ENCODE measurements at places on chromosomes 4 and X.

GRCh38 chr4:6657242-6658208 is 17.0 kb downstream of the MRFAP1 start:
- DNase-seq = no peak

GRCh38 chr4:87050596-87050995 is 115.8 kb downstream of the AFF1 start:
- DNase-seq = no peak

DNA sequence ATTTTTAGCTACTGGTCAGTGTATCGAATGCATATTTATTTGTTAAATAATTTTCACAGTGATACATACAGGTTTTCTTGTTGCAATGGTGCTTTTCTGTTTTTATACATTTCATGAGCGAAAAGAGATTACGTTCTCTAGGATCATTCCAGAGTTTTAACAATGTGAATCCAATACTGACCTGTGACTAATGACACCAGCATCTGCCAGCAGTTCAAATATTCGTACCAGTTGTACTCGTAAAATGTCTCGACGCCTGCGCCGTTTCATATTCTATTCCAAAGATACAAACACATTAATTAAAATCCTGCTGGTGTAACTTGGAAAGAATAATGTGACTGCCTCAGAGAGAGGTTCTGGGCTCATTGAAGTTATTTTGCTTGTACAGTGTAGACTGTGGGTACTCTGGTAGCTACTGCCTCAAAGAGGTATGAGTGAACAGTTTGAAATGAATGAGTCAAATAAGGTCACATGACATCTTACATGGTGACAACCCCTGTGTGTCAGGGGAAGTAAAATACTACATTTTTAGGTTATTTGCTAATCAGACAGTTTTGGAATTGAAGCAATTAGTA is 80.7 kb downstream of the ZAR1 start:
- DNase-seq = no peak

- DNase-seq = no peak
Measured at GRCh38 chr4:59122626-59123025, 2012.4 kb upstream of the IGFBP7 start.

DNA sequence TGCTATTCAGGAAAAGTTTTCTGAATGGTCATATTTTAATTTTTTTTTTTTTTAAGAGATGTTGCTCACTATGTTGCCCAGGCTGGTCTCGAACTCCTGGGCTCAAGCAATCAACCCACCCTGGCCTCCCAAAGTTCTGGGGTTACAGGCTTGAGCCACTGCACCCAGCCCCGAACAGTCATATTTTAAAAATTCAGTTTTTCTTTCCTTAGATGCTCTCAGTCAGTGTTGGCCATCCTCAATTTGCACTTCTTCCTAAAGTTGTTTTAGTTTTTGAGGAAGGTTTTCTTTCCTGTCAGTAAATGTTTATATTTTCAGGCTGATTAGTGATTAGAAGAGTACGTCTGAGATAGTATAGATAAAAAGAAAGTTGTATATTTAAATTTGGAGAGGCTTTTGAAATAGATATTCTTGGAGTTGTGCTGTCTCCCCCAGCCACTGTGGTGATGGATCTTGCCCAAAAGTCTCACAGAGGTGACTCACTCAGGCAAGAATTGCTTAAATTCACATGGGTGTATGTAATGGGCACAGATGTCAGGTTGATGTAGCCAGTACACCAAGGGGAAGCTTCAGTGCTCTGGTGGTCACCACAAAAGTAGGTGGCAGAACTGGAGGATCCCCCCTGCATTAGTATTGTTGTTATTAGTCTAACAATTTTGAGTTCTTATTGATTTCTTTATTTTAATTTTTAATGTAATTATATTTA is 72.2 kb upstream of the ELOVL6 start:
- no peak for DNase-seq

DNA sequence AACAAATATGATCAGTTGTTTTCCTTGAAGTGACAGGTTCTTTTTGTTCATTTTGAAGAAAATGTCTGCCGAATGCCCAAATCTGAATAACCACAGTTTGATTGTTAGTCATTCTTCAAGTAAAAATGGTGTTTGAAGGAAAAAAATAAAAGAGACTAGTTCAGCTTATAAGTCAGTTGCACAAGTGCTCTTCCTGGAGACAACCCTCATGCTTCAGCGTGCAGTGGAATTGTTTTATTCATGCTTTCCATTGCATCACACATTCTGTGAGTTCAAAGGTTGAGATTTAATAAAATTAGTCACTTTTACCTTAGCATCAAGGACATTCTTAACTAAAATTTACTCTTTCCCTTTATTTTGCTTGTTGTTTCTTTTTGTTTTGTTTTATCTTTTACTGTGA is 404.9 kb downstream of the ZNF674 start:
- DNase-seq = no peak

GRCh38 chrX:153687121-153688039 is at the start of gene SLC6A8:
SLC6A8 (plus strand) TSS chrX:153687926; CDS start chrX:153688575, 649 bp downstream.
- peak; percentile 69 for DNase-seq

DNA sequence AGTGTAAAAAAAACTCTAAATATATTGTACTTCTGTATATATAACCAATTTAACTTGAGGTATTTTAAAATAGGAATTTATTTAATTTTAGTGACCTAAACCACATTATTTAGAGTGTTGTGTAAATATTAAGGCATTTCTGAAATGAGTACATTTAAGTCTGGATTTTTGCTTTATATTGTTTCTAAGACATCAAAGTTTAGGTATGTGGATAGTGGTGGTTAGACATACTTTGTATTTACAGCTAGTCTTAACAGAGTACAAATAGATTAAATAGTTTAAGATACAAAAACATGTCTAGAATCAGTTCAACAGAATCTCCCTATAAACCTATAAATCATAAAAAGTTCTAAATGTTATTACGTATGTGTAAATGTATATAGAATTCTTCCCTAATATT is 588.5 kb downstream of the TRIML1 start:
- no peak for DNase-seq

GRCh38 chr4:147617841-147618691 is 869 bp downstream of the TMEM184C start:
- DNase-seq = no peak

DNA sequence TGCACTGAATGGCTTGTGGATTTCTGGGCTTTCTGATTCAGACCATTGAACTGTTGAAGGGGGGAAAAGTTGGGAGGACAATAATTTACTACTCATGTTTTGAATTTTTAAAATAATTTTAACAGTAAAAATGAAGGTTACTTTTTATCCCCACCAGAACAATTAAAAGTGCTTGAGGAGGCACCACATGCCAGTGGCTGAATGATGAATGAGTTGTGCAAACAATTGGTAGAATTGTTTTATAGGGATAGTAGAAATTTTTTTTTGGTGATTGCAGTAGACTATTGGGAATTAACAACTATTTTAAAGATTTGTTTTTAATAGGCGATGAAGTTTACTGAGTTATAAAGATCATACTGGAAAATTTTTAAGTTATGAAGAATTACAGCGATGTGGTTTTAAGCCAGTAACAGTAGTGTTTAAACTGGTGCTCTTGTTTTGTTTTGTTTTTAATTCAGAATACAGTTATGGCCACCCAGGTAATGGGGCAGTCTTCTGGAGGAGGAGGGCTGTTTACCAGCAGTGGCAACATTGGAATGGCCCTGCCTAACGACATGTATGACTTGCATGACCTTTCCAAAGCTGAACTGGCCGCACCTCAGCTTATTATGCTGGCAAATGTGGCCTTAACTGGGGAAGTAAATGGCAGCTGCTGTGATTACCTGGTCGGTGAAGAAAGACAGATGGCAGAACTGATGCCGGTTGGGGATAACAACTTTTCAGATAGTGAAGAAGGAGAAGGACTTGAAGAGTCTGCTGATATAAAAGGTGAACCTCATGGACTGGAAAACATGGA is 2.7 kb downstream of the REST start:
- no peak for DNase-seq

- no peak for DNase-seq
Measured at GRCh38 chr4:54192811-54193210, 36.3 kb upstream of the PDGFRA start.

DNA sequence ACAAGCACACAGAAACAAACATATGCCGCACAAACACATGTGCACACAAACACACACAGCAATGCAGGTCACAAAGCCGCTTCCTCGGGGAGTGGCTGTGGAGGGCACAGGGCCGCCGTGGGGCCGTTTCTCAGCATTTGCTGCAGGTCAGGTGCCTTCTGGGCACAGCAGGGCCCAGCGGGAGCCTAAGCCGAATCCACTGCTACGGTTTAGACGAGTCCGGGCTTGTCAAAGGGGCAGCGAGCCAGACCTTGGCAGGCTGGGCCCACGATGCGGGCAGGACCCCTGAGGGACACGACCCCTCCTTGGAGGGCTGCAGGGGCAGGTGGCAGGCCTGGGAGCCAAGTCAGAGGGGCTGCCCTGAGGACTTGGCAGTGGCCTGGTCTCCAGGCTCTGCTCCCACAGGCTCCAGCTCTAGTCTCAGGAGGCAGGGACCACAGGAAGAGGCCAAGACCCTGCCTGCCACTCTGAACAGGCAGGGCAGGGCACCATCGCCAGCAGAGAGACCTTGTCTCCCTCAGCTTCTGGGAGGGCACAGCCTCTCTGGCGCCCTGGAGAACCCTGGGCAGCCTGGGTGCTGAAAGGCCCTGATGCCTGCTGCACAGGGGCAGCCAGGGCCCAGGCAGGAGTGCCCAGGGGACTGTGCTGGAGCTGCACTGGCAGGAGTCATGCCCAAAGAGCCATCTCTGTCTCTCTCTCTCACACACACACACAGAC is 5.5 kb upstream of the ATP2B3 start:
- no peak for DNase-seq

GRCh38 chr4:20641976-20642375 is 58.3 kb upstream of the PACRGL start:
- no peak for DNase-seq

- no peak for DNase-seq
Measured at GRCh38 chr4:74772106-74772505, 22.2 kb downstream of the BTC start.

GRCh38 chrX:97009391-97009790 is 125.7 kb downstream of the RPA4 start:
- DNase-seq = no peak

GRCh38 chr4:41611881-41612871 is 74.2 kb downstream of the LIMCH1 start:
- no peak for DNase-seq

DNA sequence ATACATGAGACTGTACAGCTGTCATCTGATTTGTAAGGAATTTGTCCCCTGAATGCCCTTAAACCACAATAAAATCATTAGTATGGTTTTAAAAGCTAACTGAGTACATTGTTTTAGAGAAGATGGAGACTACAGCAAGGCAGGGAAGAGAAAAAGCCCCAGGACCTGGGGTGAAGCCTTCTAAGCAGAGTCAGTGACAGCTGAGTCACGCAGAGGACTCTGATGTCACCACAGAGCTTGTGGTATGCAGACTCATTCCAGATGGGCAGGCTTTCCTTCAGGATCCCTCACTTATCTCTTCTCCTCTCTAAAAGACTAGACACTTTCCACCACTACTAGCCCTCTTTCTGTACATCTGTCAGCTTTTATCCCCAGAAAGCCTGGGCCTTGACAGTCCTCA is 97.1 kb upstream of the ATOH1 start:
- DNase-seq = no peak

GRCh38 chr4:68724426-68724825 is 54.0 kb upstream of the UGT2B15 start:
- no peak for DNase-seq

DNA sequence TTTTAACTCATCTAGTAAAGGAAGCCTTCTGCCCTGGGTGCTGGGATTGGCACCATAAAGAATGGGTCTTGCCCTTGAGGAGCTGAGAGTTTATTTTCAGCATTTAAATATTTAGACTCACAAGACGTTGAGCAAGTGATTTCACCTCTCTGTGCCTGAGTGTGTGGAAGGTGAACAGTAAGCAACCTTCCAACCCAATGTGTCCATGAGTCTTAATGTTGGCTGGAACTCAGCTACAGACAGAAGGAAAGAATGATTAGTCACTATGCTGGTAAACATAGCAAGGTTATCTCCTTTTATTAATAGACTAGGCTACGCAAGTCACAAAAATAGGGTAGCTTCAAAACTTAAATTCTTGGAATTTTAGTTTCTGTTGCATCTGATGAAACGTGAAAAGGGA is 277.4 kb upstream of the GATB start:
- no peak for DNase-seq

GRCh38 chr4:4613126-4613465 is 71.2 kb upstream of the STX18 start:
- DNase-seq = no peak

DNA sequence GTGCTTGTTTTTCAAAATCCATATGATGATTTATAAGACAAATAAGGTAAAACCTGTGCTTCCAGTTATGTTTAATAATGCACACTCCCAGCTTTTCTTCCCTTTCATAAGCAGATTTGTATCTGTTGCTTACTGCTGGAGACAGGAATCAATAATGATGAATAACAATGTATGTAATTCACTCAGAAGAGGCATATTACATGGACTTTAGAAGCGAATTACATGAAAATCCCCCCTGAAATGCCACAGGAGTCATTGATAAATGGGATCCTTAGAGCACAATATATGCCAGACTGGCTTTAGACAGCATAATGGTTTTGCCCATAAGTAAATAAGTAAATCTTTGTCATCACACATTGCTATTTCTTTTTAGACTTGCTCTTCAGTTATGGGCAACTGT is 892.3 kb downstream of the CCSER1 start:
- DNase-seq = no peak

DNA sequence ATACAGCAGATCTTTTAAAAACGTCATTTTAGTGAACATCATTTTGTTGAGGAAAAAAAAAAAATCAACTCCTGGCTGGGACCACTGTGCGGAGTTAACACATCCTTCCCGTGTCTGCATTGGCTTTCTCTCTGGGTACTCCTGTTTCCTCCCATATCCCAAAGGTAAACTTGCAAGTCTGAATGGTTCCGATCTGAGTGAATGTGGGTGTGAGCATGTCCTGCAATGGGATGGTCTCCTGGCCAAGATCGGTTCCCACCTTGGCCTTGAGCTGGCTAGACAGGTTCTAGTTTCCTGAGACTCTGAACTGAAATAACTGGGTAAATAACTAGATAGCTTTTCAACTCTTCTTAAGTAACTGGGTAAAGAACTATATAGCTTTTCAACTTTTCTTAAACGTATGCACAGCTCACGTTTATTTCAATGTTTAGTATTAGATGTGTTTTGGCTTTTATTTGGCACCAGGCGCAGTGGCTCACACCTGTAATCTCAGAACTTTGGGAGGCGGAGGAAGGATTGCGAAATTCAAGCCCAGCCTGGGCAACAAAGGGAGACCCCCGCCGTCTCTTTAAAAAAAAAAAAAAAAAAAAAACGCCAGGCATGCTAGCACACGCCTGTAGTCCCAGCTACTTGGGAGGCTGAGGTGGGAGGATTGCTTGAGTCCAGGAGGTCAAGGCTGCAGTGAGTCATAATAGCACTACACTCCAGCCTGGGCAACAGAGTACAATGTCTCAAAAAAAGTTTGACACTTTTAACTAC is 14.0 kb downstream of the RBMX start:
- no peak for DNase-seq

DNA sequence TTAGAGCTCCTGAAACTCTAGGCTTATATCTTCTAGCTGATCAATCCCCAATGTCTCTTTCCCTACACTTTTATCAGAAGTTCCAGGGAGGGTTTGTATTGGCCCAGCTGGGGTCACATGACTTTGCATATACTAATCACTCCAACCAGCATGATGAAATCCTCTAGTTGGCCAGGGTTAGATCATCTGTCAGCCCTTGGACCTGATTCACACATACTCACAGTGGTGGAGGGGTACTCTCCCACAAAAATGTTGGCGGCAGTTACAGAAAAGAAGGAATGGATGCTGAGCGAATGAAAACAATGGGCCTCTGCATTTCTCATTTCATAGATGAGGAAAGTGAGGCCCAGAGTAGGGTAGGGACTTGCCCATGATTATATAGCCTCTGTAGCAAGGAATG is 151.1 kb downstream of the PJA1 start:
- DNase-seq = no peak

- DNase-seq = no peak
Measured at GRCh38 chr4:22556495-22556894, 40.6 kb upstream of the ADGRA3 start.

All from H1 (cell line).